Activated T-cell treated with anti-CD3 and anti-CD28 coated beads, Interleukin-2, amount 50 U/mL, for 24 hours (primary cell): ENCODE measurements at places on chromosomes 6 and 20.

- no peak for DNase-seq
Observed at GRCh38 chr20:25097498-25097897, 15.6 kb upstream of the VSX1 start.

DNA sequence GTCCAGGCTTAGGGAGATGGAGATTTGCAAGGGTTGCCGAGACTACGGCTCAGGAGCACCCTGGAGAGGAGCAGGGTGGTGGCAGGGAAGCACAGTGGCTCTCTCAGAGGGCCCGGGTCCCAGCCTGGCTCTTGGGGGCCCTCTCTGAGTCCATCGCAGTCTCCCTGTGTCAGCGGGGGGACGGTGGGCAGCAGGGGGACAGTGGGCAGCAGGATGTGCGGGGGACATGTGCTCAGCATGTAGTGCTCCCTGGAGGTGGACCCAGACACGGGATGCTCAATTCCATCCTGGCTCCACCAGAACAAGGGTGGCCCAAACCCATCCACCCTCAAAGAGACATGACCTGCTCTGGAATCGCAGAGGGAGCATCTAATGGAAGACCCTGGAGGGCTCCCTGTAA lies 43.0 kb upstream of the ZBP1 start:
- no peak for DNase-seq

GRCh38 chr6:44267252-44267651 lies 1.9 kb upstream of the NFKBIE start:
- no peak for DNase-seq

- DNase-seq: no peak
Observed at GRCh38 chr20:59120919-59121318, 42.7 kb upstream of the ZNF831 start.

- DNase-seq: no peak
Observed at GRCh38 chr6:63176181-63176580, 35.1 kb upstream of the FKBP1C start.

DNA sequence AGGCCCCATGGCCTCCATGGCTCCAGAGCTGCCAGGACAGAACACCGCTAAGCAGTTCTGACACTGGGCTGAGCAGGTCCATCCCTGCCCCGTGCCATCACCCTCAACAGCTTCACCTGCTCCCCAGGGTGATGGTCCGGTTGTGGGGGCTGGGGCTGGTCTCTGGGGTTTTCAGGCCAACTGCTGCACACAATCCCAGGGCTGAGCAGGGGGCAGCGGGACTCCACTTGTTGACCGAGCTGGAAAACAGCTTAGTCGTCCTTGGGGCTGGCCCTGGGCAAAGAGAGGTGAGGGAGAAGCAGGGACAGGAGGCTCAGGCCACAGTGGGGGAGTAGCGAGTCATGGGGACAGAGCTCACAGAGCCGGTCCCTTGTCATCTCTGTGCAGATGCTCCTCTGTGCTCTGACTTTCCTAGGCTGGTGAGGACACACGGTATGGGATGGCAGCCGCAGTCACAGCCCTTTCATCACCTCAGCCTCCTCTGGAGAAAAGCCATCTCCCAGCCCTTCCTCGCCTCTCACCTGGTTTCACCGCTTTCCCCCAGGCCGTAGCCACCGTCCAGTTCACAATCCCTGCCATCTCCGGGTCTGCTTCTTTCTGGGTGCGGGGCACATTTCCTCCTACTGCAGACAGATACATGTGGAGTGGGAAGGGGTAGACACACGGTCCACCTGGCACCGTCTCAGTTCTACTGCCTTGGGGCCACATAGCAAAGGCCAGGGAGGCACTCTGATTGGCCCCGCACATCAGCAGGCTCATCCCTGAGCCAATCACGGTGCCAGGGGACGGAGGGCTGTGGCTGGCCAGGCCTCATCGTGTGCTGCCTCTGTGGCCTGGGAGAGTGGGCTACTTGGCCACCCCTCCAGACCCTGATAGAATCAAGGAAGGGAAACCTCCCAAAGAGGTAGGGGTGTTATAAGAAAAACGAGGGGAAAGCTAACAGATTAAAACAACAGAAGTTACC lies 19.1 kb downstream of the MDFI start:
- no peak for DNase-seq

DNA sequence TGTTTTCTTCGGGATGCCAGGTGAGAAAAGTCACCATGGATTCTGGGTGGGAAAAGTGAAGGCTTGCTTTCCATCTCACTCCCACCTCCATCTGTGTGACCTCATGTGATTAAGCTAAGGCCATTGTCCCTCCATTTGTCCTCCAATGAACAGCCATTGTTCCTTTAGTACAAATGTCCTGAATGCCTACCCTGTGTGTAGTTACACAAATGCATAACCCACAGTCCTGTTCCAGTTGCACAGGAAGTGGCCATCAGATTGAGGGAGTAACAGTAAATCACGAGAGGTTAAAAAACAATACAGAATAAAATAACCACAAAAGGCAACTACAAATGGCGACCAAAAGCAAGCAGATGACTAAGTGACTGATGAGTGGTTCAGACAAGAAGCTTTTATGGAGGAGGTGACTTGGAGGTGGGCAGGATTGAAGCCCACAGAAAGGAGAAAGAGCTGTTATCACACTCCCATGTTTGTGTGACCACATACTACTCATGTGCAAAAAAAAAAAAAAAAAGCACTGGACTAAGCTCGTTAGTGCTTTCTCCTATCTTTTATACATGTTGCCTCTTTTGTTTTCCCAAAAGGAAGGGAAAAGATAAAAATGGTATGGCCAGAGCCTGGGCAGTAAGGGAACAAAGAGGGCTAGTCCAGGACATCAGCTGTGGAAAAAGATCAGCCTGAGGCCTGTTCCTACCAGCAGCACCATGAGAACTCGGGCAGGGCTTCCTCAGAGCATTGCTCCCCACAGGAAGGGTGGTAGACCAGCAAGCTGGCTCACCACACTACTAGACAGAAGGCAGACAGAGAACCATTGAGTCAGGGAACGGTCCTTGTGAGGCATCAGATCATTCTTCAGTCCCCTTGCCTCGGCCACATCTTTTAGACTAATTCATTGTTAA lies 111.0 kb downstream of the TFAP2A start:
- no peak for DNase-seq

DNA sequence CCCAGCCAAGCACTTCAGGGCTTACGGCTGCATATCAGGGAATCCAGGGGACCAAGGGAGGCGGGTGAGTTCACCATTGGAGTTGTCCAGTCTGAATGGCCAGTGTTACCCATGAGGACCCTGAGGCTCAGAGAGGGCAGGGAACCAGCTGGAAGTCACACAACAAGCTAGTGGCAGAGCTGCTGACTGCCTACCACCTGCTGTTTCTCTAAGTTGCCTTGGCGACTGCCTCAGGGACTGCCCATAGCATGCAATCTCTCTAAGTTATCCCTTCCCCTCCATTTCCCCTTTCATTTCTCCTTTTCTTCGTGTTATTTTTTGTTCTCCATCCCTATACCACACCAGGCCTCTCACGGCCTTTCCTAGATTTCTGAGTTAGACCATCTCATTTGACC lies 71.8 kb upstream of the SIRPA start:
- DNase-seq: no peak

DNA sequence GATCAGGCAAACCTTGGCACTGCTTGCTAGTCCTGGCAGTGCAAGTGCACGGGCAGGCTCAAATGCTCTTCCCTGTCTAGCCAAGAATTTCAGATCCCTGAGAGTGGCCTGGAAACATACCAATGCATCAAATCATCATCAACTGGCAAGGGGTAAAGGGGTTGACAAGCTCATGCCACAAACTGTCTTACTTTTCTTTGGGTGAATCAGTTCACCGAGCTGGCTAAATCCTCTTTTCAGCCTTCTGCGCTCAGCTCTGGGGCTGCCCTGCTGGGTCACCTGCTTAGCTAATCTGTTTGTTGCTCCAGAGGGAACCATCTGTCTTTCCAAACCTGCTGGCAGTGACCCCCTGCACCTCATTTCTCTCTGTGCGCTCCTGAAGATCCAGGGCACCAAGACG lies 59.5 kb downstream of the LYRM4 start:
- no peak for DNase-seq

DNA sequence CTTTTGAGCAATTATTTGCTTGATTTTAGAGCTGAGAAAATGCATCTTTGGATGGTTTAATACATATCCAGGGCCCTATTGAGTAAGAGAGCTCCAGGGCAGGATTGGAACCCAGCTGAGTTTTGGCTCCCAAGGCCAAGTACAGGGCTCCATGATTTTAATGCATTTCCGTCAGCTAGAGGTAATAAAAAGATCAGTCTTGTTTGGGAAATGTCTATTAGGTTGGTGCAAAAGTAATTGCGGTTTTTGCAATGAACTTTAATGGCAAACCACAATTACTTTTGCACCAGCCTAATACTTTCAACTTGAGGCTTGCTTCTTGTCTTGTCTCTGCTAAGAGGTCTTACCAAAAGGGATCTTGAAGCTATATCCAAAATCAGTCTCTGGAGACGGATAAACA lies 29.4 kb upstream of the CDH4 start:
- DNase-seq: no peak

DNA sequence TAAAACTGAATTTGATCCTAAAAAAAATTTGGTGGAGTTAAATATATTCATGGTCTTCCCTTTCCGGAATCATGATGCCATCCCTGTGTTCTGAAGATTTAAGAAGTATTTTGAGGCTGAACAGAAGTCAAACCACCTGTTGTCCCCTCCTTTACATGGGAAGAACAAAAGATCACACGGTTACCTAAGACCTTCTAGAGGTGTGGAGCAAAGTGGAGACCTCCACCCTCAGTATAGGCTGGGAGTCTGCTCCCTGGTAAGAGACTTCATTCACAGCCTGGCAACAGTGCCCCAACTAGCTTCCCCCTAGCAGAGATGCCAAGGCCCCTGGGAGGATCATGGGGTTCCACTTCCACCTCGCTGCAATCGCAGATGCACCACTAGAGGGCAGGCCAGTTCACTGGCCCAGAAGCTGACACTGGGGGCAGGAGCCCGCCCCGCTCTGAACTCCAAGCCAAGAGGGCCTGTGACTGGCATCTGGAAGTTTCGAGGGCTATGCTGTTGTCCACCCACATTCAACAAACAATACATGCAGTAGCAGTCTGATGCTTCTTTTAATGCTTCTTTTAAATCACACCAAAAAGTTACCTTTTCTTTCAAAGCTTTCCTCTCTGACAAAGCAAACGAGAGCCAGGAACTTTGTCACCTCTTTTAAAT lies 19.5 kb upstream of the UBE2J1 start:
- DNase-seq: peak; percentile 85

- no peak for DNase-seq
Observed at GRCh38 chr20:10555865-10556308, 117.9 kb downstream of the JAG1 start.

GRCh38 chr6:105179244-105180065 lies at the start of gene POPDC3:
Gene POPDC3, minus strand, starts transcription at chr6:105180014. Its CDS starts 18,105 bp downstream, at chr6:105161909.
- DNase-seq: peak; percentile 29

- DNase-seq: no peak
Observed at GRCh38 chr20:48805286-48805685, 22.5 kb downstream of the PREX1 start.

- DNase-seq: no peak
Observed at GRCh38 chr6:126380072-126380583, 40.2 kb downstream of the CENPW start.

DNA sequence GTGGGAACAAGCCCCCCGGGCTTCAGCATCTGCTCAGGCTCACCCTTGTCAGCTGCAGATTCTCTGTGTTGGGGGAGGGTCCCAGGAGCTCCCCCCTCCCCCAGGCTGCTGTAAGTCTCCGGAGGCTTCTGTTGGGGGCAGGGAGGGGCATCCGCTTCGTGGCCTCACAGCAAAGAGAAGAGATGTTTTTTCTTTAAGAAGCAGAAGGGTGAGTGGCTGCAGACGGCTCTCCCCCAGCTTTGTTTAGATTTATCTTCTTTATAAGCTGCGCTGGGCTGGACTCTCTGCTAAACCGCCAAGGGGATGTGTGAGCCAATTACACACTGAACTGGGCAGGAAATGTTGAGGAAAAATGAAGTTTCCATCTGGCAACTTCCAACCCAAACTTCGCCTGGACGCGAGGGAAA lies 48.7 kb upstream of the GATA5 start:
- no peak for DNase-seq

DNA sequence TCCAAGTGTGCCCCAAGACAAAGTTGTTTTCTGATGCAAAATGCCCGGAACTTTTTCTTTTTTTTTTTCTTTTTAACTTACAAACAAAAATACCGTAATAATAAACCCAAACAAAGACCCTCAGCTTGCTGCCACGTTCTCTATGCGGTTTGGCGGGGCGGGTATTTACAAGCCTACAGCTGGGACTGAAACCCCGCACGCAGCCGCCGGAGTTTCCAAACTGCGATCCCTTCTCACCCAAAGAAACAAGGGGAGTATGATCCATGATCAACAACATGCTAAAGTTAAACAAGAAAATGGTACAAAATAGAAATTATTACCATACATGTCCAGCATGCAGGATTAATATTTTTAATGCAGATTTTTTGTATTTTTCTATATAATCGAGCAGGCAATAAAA lies 2.1 kb downstream of the MAFB start:
- no peak for DNase-seq

DNA sequence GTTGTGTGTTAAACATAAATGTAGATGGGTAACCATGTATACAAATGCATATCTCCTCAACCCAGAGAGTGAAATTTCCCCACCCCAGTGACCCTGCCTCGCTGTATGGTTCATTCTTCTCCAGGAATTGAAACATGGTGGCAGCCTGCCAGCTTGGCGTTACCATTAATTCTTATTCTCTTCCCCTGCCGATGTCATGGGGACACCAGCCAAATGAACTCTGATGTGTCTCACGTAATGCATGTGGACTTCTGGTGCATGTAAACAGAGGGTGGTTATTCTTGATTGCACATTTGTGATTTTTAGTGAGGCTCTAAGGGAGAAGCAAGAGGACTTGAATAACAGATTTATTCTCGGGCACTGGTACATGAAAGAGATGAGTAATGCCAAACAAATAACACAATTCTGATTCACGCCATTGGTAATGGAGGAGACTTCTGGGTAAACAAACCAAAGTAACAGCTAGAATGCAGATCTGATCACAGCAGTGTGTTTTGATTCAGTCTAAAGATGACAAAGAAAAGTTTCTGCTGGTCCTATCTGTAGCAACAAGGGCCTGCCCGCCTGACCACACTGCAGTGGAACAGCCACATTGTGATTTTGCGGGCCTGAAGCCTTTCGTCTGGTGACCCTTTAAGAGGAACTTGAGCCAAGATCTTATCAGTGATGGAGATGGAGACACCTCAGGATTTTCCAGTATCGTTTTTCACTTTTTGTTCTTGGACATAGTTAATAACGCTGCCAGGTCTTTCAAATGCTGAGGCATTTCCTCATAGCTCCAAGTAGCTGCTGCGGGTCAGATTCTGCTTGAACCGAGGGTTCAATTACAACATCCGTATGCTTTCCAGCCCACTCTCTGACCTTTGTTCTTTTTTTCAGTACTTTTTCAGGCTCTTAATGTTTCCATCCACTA lies 171.8 kb upstream of the AKAP12 start:
- DNase-seq: no peak

DNA sequence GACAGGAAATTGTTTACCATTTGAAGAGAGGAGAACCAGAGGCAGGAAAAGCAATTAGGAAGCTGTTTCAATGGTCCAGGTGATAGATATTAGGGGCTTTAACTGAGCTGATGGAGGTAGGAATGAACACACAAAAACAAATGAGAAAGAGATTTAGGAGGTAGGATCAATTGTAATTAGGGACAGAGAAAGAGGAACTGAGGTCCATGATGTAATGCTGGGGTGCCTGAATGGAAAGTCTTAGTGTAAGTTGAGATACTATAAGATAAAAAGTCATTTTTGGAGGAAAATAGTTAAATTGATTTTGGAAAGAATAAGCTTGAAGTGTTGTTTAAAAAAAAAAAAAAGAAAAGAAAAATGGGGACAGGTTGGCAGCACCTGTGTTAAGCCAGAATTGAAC lies 58.5 kb upstream of the B3GAT2 start:
- no peak for DNase-seq

GRCh38 chr6:107192830-107193229 lies 77.5 kb upstream of the BEND3 start:
- no peak for DNase-seq

GRCh38 chr6:130460934-130461333 lies 95.1 kb downstream of the TMEM200A start:
- DNase-seq: no peak
